ENCODE measurements at places on chromosomes 11 and 22.

- DNase-seq, result no peak
These were observed 41.8 kb downstream of the TXN2 start for GRCh38 chr22:36439481-36440271.

- DNase-seq, result no peak
These were observed 8.2 kb upstream of the USP2 start for GRCh38 chr11:119389611-119390254.

GRCh38 chr11:134313821-134314607 lies 17.8 kb upstream of the GLB1L2 start:
- no peak for DNase-seq

GRCh38 chr11:37333345-37333744 lies 735.3 kb upstream of the RAG2 start:
- no peak for DNase-seq

GRCh38 chr11:96103102-96103501 lies 179.2 kb upstream of the MTMR2 start:
- no peak for DNase-seq

- no peak for DNase-seq
These were observed 31.3 kb downstream of the GNB1L start for GRCh38 chr22:19823191-19823901.

DNA sequence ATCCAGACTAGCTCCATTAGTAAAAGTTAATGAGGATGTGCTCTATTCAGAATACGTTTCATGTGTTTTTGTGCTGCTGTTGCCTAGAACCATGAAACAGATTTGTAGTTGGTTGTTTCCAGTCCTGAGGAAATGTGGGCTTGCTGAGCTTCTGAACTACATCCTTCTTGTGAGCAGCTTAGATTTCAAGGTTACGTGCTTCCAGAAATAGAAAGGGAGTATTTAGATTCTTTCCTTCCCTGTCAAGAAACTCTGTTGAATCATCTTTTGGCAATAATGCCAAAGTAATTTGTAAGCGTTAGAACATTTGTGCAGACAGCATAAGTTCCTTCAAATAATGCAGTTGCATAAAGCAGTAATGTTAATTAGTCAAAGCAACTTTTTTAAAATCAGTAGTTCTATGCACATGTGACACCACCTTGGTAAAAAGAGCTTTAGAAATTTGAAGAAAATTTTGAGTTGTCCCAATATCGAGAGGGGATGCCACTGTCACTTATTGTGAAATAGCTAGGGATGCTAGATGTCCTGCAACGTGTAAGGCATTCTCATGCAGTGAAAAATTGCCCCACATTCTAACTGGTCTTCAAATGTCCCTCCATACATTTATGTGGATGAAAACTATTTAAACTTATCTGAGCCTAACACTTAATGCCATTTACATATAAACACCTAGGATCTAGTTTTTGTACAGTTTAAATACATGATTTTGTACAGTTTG lies 169.6 kb downstream of the ETS1 start:
- no peak for DNase-seq

- no peak for DNase-seq
These were observed 457 bp downstream of the RNF141 start for GRCh38 chr11:10540546-10540914.

GRCh38 chr11:18485913-18486528 lies 30.4 kb downstream of the LDHAL6A start:
- DNase-seq, result no peak

DNA sequence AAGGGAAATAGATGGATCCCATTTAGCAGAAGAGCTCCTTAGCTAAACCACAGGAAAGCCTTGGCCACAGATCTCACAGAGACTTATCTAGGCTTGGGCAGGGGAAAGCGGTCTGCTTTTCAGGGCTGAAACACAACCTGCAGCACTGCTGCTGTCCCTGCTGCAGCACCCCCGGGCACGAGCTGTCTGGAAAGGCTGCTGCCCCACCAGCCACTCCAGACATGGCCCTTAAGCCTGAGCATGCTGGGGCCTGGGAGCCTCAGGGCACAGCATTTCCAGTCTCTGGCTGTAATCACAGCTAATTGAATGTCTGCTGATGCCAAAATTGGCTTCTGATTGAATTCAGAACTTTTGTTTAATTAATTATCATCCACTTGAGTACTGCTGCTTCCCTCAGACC lies 115.0 kb downstream of the TMPRSS5 start:
- DNase-seq, result no peak

DNA sequence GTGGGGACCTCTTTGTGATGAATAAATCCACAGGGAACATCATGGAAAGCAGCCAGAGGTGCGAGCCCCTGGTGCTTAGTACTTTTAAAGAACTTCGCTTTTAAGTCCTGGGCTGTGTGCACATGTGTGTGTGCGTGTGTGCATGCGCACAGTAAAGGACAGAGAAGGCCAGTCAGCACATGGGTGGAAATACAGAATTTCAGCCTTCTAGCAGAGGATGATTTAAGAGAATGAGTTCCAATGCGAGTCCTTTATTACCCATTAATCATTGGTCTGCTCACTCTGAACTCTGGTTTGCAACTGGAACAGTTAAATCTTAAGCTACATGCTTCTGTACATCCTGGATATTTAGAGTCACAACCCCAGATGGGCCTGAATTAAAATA lies 18.9 kb downstream of the TEAD1 start:
- DNase-seq, result no peak

DNA sequence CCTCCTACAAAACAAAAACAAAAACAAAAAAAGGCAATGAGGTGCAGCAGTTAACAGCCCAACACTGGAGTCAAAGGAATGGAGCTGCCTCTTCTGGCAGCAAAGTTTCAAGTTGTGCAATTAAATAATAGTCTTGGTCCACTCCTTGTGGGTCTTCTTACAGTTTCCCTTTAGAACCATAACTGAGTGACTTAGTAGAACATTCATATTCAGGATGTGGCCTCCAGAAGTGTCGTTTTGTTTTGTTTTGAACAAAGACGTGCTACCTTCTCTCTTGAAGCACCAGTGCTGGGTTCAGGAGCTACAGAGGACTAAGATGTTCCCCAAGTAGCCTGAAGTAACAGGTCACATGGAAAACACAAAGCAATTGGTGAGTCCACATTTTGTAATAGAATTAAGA lies 2.0 kb upstream of the JAML start:
- DNase-seq, result no peak

DNA sequence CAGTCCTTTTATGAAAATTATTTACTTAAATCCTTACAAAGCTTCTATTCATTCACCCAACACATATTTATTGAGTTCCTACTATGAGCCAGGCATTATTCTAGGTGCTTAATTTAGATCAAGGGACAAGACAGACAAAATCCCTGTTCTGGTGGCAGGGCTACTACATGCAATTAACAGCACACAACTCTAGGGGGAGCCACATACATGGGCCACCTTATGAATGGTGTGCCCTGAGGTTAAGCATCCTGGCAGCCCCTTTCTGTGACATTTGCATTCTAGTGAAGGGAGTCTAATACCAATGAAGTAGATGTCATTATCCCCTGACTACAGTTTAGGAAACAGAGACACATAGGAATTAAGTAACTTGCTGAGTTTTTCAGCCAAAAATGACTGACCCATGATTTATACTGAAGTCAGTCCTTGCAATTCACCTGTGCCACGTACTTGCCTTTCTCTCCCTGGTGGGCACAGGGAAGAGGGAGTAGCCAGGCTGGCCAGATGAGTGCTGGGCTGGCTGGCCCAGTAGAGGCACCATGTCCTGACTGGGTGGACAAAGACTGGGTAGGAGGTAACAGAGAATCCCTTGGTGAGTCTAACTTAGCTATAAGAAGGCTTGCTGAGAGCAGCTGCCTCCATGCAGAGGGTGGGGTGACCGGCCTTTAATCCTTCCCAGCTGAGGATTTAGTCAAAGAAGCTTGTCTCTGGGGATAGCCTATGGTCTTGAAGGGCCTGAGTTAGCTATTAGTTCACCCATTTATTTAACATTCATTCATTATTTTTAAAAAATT lies 52.0 kb upstream of the ELF5 start:
- no peak for DNase-seq

- no peak for DNase-seq
These were observed 101.8 kb downstream of the PHF21B start for GRCh38 chr22:44907765-44908737.

GRCh38 chr11:6667733-6668374 lies 12.2 kb upstream of the DCHS1 start:
- DNase-seq, result peak; percentile 61

GRCh38 chr11:127805771-127806170 lies 781.6 kb downstream of the ETS1 start:
- DNase-seq, result no peak

DNA sequence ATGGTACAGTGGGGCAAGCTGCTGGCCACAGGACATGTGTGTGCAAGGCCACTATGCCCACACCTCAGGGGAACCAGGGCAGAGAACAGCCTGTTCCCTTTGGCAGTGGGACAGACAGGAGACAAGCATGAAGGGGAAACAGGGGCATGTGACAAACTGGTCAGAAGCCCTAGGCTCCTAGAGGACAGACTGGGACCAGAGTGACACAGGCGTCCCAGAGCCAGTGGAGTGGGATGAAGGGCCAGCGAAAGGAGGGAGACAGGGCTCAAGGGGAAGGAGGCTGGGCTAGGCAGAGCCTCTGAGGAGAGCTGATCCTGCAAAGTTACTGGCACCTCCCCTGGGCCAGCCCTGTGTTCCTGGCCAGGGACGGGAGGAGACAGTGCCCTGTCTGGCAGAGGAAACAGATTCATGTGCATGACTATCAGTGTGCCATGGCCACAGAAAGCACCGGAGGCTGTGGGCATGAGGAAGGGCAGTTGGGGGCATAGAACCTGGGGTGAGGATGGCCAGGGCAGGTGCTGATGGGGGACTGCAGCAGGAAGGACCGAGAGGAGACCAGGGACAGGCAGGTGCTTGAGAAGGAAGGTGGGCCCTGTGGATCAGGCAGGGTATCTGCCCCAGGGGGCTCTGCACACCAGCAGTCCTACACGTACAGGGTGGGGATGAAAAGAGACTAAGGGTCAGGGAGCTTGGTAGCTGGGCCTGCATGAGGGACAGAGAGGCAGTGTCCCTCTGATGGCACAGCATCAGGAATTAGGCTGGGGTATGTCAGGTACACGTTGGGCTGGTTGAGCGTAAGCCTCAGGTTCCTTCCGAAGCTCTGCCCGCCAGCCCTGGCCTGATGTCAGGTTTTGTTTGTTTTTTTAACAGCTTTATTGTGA lies 9.8 kb downstream of the DERL3 start:
- no peak for DNase-seq

DNA sequence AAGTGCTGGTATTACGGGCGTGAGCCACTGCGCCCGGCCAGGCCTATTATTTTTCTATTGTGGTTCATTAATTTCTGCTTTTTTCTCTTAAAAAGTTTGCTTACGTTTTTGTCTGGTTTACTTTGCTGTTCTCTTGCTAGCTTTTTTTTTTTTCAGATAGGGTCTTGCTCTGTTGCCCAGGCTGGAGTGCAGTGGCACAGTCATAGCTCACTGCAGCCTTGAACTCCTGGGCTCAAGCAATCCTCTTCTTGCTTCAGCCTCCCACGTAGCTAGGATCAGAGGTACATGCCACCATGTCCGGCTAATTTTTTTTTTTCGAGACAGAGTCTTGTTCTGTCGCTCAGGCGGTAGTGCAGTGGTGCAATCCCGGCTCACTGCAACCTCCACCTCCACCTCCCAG lies 18.7 kb downstream of the F2 start:
- DNase-seq, result no peak

DNA sequence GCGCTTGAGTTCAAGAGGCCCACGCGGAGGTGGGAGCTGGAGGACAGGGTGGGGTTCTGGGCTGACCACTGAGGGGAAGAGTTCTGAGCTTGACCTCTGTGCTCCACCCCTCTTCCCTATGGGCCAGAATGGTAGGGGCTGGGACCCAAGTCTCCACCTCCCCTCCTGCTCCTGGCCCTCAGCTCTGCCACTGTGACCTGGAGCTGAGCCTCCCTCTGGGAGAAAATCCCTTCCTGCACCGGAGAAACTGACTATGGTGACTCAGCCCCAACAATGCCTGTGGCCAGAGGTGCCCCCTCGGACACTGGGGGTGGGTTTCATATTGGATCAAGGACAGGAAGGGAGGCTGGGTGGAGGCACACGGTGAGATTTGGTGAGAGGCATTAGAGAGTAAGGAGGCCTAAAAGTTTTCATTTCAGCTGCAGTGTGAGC lies 23.0 kb downstream of the RELT start:
- no peak for DNase-seq
